ENCODE measurements at places on chromosomes 12 and 14.
A peak's percentile ranks its signal among the peaks of the same experiment; 100 is the strongest.

DNA sequence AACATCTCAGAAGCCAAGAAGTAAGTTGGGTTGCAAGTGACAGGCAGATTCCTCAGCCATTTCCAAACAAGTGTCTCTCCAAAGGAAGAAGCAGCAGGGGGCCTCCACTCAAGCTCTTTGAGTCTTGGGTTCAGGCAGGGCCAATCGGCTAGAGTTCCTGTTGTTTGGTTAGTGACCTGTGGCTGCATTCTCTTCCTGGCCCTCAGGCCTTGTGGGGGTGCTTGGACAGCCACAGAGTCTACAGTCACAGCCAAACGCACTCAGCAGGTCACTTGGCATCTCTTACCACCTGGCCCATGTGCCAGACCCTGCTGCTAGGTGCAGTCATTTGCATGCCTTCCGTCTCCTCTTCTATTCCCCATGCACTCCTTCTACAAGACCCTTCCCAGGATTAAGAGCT, 353.9 kb downstream of the GRIN2B start:
- DNase-seq = no peak

DNA sequence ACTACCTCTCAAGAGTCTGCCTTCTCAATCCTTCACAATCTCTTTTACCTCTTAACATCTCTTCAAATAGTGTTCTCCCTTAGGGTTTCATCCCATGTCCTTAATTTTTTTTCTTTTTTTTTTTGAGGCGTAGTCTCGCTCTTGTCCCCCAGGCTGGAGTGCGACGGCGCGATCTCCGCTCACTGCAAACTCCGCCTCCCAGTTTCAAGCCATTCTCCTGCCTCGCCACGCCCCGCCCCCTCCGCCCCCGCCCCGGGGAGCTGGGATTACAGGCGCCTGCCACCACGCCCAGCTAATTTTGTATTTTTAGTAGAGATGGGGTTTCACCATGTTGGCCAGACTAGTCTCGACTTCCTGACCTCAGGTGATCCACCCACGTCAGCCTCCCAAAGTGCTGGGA, 7.0 kb upstream of the BCAT1 start:
- DNase-seq = no peak

DNA sequence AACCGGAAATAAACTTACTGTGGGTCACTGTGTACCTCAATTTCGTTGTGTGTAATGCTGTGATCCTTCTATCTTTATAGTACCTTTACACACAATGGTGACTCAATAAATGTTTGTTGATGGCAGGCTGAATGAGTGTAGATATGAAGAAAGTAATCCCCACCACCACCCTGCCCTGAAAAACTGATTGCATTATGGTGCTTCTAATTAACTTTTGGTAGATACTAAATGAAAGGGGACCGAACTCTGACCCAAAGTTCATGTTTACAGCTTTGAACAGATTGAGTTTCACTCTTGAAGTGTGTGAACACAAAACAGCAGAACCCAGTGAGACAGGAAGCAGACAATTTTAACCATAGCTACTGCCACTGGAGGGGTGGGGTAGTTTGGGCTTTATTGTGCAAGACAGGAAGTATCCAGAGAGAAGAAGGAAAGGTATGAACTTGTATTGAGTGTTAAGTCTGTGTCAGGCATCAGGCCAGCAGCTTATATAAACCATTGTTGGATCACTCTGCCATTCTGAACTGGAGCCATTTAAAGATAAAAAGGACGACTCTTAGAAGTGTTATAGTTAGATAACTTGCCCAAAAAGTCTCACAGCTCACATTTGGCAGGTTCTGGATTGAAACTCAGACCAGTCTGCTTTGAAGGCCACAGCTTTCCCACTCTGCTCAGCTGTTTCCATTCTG, 197.0 kb upstream of the AMIGO2 start:
- DNase-seq = peak; percentile 33

GRCh38 chr14:56338674-56339073, 220.5 kb downstream of the PELI2 start:
- no peak for DNase-seq

- DNase-seq = no peak
These were observed 333.6 kb downstream of the DPF3 start for GRCh38 chr14:72560331-72560730.

DNA sequence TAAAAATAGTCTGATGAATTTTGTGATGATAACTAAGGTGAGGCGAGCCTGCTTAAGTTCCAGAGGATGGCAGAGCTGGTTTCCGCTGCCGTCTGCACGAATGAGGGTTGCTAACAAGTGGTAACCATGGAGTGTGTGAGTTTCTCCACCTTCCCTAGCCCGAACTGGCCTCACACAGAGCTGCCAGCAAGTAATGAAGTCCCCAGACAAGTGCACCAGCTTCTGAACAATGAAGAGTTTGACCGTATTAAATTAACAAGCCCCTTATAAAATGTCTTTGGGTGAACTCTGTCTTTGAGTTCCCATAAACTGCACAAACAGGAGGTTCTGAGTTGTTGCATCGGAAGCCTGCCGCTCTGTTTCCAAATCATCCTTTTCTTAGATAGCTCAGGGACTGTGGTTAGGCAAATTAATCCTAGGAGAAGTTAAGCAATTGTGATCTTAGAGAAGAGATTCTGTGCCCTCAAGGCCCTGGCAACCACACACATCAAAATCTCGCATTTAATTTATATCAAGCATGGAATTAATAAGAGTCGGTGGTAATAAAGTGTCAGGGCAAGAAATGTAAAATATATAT, 274.1 kb upstream of the DAAM1 start:
- DNase-seq = no peak

DNA sequence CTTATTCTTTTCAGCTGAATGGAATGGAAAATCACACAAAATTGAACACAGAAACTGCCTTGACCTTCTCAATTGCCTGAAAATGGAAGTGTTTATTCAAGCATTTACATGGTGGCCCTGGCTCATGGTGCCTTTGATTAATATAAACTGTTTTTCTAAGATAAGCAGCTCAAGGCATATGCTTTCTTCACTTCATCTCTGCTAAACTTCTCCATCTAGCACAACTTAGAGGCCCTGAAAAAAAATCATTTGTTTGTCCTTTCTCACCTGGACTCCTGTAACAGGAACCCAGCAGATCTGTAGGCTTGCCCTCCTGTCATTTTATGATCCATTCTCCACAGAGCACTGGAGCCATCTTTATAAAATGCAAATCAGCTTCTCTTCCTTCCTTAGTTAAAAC, 117.5 kb upstream of the KRR1 start:
- no peak for DNase-seq

DNA sequence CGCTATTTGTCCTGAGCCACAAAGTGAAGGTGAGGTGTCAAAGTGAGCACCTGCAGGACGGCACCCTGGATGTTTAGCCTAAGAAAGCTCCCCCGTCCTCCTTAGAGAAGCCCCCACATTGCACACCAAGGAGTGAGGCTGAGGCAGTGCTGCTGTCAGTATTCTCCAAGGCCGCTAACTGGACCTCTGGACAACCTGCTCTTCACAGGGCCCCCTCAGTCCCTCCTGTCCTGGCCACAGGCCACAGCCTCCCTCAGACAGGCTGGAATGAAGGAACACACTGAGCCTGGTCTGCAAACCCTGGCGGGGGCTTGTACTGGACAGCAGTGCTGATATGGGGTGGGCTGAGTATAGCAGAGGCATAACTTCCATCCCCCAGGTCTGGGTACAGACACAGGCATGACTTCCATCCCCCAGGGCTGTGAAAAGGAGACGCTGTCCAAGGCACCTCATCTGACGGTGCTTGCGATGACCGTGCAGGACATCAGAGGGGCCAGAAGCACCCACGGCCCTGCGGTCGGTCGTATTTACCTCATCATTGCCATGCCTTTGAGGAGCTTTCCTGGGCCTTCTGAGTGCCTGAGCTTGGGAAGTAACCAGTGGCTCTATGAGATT, 82.4 kb upstream of the DIO3 start:
- DNase-seq = no peak

DNA sequence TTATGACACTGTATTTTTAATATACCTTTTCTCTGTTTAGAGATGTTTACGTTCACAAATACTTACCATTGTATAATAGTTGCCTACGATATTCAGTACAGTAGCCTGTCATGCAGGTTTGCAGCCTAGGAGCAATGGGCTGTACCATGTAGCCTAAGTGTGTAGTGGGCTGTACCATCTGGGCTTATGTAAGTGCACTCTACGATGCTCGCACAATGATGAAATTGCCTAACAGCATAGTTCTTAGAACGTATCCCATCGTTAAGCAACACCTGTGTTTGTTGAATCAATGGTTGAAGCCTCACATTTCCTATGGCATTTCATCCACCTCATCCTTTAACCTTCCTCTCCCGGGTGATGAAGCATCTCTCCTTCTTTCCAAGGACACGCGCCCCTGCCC, 12.5 kb upstream of the EML1 start:
- no peak for DNase-seq

DNA sequence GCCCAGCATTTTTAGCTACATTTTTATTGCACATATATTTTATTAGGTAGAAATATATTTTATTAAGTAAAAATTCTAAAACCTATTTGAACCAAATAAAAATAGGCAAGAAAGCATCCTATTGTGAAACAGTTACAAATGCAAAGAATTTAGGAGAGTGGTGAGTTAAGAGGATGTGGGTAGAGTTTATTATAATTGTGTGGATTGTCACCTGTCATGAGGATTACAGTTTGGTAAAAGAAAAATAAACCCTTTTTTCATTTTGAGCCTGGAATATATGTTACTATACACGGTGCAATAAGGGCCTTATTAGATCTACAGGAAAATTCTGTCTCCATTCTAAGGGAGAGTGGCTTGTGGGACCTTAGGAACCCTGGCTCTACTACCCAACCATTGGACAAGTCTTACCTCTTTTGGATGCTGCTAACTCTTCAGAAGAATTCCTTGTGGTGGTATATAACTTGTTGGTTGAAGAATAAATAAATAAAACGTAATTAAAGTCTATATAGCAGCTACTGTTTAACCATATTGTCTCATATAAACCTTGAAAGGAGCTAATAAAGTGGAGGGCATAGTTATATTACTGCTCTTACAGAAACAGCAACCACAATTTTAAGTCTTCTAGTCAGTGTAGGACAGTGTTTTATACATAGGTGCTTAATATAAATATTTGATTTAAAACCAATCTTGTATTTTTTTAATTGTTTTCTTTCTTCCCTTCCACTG, 67.8 kb downstream of the FGD4 start:
- no peak for DNase-seq

Measured in AG04450 (cell line).